ENCODE measurements at places on chromosomes 4 and X.

DNA sequence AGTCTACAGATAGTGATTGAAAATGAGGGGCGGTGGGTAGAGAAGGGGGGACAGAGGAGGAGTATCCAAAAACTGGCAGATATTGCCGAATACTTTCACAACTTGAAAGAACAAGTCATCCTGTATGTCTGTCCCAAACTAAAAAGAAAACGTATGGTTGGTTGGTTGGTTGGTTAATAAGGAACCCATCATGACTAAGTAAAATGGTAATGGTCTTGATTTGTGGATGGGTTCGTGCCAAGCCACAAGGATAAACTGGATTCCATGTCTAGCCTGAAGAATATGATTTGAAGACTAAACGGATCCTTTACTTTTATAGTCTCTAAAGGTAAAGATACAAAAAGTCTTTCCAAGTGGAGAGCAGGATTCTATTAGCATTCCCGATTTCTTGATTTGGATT lies 208.4 kb downstream of the DCLK2 start:
- no peak for ATAC-seq

GRCh38 chrX:47218280-47218919 lies at the start of gene CDK16:
Gene CDK16 (plus strand): TSS chrX:47218681. CDS start chrX:47223558, 4,877 bp downstream.
- ATAC-seq = peak; percentile 61

- no peak for ATAC-seq
These were observed 34.4 kb downstream of the TMSB4X start for GRCh38 chrX:13009273-13009672.

DNA sequence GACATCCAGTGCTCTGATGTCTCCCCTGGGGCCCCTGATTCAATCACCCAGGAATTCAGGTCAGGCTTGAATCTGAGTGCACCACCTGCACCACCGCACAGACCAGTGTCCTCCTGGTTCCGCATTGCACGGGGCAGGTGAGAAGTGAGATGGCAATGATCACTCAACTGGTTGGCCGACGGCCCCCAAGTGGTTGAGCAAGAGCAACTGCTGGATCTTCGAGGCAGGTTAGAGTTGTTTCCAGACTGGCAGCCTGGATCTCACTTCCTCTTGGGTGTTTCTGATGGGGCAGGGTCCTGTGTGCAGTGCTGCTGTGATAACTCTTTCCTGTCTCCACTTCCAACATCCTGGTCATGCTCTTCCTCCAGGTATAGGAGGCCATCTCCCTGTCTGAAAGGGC lies 50.4 kb downstream of the C4orf50 start:
- no peak for ATAC-seq

DNA sequence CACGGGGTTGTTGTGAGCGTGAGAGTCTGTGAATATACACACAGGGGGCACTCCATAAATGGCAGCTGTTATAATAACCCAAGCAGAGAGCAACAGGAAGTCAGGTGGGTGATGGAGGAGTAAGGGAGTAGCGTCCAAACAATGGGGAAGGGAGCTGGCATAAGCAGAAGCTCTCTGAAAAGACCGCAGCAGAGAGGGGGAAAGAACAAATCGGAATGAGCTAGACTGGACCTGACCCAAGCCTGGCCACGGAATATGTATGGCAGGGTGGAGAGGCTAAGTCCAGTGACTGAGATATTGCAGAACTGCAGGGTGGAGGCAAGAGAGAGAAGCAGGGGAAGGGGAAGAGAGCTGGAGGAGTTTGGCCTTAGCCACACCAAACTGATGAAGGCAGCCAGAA lies 6.5 kb upstream of the GJB1 start:
- peak; percentile 65 for ATAC-seq

- peak; percentile 18 for ATAC-seq
These were observed 1.1 kb downstream of the RNF150 start for GRCh38 chr4:141132072-141132708.

DNA sequence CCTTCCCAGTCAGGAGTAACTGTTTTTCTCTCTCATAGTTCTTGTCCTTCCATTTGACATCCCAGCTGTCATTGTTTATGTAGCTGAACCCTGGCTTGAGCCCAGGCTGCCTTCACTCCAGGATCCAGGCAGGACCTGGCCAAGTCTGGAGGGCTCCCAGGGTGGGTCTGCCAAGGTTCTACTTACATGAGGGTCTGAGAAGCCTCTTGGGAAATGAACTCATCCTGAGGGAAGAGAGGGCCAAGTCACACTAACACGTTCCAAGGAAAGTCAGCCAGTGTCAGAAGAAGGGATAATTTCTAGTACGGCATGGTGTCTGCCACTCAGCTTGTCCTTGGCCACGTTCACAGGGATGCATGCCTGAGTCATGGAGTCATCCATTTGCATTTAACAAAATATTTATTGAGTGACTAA lies 54.8 kb upstream of the SRD5A3 start:
- no peak for ATAC-seq

DNA sequence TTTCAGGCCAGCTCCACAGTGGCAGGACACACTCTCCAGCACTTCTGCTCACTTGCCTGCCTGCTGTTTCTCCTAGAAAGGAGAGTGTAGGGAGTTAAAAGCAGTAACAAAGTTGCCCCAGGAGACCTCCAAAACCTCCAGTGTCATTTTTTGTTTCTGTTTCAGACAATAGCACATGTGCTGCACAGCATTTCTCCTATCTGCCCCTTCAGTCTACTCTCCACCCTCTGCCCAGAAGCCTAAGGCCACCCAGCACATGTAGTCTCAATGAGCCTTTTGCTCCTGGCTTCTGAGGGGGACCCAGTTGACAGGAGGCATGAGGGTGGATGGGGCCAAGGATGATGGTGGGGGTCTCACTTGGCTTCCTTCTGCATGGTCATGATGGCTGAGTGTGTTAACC lies 329.6 kb upstream of the CLNK start:
- no peak for ATAC-seq

DNA sequence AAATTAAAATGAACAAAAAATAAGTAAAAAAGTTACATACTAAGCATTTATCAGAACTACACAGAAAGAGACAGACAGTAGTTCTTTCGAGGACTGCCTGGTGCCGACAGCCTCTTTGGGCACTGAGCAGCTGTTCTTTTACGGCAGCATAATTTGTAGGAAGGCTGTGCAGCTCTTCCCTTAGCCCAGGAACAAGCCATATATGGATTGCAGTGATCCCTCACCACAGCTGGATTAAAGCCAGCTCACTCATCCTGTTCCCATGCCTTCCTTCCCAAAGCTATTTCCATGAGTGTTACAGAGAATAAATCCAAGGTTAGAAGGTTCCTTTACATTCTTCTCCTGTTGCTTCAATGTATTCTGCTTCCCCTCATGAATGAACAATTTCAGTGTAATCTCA lies 71.7 kb downstream of the DDX60L start:
- ATAC-seq = peak; percentile 94

DNA sequence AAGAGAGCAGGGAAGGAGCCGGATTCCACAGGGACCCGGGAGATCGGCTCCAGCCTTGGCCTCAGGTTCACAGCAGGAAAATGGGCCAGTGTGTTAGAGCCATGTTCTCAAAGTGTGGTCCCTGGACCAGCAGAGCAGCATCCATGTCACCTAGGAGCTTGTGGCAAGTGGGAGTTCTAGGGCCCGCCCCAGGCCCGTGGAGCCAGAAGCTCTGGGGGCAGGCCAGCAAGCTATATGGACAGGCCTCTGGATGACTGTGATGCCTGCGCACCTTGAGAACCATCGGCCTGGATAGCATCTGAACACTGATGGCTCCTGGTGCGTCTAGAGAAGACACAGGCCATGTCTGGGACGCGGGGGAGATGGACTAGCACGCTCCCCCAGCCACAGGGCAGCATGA lies 33.7 kb downstream of the SH3TC1 start:
- ATAC-seq = no peak

GRCh38 chrX:1534301-1535168 lies 2.5 kb downstream of the P2RY8 start:
- ATAC-seq = peak; percentile 50

- no peak for ATAC-seq
These were observed 30.4 kb downstream of the COX7B2 start for GRCh38 chr4:46878641-46879040.

- ATAC-seq = no peak
These were observed 106.4 kb downstream of the PHKA2 start for GRCh38 chrX:18877469-18877868.
